ENCODE measurements at places on chromosomes 1 and 21.

DNA sequence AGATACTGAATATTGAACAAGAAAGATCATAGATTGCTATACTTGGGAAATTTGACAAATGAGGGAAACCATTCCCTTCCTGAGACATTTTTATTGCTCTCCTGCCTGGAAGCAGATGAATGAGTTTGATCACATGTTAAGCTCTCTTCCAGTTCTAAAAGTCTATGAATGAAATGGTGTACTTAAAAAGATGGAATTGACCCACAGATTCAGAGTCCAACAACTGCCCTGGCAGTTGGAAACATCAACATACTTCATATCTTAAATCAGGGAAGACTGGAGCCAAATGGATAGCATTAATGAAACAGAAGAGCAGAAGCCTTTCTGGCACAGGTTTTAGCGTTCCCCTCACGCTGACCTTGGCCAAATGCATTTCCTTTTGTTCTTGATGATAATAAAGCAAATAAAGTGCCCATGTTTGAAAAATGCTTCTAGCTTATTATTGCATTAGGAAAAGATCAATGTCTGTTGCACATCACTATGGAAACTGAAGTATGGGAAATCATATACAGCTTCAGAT is 142.6 kb downstream of the ESRRG start:
- DNase-seq: no peak

- no peak for DNase-seq
Observed at GRCh38 chr21:45162115-45162514, 87.7 kb downstream of the ADARB1 start.

GRCh38 chr1:188497020-188497419 is 1668.3 kb downstream of the PLA2G4A start:
- DNase-seq: no peak

DNA sequence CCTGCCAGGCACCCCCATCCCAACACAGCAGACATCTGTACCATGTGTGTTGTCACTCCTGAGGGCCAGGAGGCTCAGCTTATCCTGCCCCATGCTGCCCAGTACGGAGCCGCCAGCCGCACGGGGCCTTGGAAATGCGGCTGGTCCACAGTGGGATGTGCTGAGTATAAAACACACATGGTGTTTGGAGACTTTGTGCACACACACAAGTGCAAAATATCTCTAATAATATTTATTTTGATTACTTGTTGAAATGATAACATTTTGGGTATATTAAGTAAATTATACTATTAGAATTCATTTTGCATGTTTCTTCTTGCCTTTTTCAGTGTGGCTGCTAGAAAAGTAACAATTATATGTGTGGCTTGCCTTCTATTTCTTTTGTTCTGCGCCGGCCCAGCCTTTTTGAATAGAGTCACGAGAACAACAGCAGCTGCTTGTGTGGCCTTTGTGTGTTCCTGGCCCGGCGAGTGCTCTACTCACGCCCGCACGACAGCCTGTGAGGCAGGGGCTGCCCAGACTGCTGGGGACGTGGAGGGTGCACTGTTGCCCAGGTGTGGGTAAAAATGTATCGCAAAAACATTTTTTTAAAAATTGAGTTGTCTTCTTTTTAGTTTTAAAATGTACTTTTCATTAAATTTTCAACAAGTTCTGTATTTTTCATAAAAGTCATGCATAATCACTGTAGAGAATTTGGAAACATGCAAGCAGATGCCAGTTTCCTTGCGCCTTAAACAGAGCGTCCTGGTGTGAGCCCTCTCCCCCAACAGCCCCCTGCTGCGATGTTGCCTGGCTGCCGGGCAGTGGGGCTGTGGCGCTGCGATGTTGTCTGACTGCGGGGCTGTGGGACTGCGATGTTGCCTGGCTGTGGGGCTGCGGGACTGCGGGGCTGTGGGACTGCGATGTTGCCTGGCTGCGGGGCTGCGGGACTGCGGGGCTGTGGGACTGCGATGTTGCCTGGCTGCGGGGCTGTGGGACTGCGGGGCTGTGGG is 35.5 kb downstream of the COQ8A start:
- no peak for DNase-seq

GRCh38 chr21:15151385-15152103 is 86.7 kb upstream of the NRIP1 start:
- no peak for DNase-seq

DNA sequence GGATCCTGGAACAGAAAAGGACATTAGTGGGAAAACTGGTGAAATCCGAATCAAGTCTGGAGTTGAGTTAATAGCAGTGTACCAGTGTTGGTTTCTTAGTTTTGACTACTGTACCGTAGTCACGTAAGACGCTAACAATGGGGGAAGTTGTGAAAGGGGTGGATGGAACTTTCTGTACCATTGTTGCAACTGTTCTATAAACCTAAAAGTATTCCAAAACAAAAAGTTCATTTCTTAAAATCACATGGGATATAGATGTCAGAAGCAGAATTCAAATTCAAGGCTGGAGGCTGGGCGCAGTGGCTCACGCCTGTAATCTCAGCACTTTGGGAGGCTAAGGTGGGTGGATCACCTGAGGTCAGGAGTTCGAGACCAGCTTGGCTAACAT is 16.9 kb downstream of the ARHGEF19 start:
- no peak for DNase-seq

- DNase-seq: peak; percentile 88
Observed at GRCh38 chr1:203273206-203273868, 32.0 kb upstream of the BTG2 start.

DNA sequence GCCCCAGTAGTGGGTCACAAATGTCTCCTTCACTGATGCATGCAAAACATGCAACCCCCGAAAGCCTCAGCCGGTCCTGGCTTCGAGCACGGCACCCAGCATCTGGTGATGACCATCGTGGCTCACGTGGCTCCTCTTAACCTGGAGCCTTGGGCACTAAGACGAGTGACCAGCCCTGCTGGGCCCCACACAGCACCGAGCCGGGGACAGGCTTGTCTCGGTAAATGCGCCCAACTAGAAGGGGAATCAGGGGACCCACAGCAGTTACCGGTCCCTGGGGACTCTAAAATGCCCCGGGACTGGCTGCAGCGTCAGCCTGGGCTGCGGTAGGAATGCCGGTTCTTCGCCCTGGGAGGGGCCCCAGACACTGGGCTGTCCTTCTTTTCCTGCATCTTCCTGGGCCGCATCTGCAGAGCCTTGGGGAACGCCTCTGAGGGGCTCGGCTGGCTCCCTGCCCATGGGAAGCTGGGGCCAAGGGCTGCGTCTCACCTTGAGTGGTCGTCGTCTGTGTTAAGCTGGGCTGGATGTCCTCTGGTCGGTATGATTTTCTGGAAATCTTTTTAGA is 13.1 kb upstream of the TTC34 start:
- no peak for DNase-seq

DNA sequence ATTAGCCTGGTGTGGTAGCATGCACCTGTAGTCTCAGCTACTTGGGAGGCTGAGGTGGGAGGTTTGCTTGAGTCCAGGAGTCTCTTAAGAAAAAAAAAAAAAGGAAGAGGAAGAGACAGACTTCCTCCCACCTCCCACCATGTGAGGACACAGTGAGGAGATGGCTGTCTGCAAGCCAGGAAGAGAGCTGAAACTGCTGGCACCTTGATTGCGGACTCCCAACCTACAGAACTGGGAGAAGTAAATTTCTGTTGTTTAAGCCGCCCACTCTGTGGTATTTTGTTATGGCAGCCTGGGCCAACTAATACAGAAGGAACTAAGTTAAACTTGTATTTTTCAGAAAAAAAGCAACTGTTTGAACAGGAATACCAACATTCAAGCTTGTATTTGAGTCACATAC is 21.7 kb downstream of the DOP1B start:
- no peak for DNase-seq

DNA sequence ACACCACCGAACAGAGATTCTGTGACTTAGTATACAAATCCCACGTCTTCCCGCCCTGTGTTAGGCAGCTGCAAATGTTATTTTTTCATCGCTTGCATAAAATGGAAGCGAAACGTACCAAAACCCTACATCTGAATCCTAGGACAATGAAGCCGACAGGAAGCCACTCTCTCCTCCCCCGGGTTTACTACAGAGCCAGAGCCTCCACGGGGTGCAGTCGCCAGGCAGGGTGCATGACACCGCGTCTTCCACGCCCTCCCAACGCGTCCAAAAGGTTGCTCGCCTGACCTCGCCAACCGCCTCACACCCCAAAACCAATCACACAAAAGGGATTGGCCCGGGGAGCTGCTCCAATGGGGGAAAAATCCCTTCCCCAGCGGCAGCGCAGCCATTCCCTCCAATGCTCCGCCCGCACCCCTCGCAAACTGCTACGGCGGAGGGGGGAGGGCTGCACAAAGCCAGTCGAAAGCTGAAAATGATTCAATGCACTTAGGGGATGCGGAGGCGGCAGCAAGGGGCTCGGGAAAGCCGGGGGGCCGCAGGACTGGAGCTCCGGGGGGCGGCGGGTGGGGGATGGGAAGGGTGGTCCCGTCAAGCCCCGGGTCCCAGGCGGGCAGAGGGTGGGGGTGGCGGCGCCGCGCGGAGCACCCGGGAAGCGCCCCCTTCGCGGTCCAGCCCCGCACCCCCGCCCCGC is 701 bp downstream of the CEP170 start:
- DNase-seq: peak; percentile 42

DNA sequence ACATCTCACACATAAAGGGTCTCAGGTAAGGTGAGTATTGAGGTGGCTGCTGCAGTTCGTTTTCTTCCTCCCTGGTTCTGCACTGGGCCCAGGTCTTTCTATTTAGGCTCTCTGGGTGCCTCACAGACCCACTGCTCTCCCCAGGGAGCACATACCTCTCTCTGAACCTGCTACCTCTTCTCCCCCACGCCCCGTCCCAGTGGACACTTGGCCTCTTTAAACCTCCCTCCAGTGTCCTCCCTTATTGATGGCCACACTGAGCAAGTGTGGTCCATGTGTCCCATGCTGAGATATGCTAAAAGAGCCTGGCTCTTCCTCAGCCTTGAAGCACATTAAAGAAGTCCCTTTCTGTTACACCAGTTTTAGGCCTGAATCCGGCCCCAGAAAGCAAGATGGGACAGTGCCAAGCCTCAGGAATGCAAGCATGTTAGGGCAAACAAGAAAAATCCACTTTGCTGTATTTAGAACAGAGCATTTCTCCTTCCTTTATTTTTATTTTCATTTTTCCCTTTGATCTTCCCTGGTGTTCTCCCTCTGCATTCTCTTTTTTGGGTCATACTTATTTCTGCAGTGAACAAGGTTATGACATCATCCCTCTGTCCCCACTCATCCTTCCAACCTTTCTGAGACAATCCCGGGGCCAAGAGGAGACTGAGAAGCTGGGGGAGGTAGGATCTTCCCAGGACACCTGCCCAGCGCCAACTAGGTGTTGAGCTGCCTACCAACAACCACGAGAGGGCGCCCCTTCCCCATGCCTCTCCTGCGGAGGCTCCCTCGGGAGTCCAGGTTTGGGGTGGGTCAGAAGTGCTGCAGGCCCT is 5.0 kb upstream of the CHI3L2 start:
- peak; percentile 55 for DNase-seq

- no peak for DNase-seq
Observed at GRCh38 chr1:19209439-19209989, 552 bp downstream of the UBR4 start.

DNA sequence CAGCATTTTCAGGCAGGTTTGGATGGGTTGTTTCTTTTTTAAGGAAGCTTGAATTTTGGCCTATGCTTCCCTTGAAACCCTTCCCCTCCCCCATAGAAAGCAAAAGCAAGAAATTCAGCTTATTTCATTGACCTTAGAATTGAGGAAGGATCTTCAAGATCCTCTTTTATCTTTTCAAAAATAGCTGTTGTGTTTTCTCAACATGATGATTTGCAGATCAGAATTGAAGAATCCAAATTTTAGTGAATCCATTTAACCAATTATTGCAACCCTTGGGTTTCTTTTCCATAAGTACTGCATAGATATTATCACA is 73.7 kb downstream of the LRRC8C start:
- DNase-seq: no peak

DNA sequence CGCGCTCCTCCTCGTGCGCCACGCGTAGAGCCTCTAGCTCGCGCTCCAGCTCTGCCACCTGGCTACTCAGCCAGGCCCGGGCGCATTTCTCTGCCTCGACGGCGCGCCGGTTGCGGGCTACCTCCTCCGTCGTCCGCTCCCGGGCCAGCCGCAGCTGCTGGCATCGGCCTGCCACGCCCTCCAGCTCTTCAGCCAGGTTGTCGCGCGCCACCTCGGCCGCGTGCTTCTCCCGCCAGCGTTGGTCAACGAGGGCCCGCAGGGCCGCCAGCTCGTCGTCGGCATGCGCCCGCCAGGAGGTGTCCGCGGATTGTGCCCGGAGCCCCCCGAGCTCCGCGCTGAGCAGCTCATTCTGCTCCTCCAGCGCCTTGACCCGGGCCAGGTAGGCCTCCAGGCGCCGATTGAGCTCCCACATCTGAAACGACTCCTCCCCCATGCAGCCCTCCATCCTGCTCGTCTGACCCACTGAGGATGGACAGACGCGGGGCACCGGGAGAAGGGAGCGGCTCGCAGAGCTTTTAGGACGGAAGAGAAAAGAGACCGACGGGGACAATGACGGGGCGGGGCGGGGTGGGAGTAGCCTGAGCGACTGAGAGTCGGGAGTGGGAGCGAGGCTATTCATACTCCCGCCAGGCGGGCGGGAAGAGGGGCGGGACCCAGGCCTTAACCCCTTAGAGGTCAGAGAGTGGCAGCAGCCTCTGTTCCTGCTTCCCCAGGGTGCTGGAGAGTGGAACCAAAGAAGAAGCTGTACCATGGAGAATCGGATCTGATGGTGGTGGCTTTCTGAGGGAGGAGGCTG is at the start of gene NES:
NES (minus strand) TSS at position 588 of the 796 bp plus-strand sequence; CDS start at position 445, 143 bp downstream.
- no peak for DNase-seq

GRCh38 chr1:53986458-53986857 is 31.5 kb downstream of the LDLRAD1 start:
- no peak for DNase-seq

GRCh38 chr1:63730211-63730610 is 43.6 kb upstream of the ROR1 start:
- DNase-seq: no peak

- DNase-seq: no peak
Observed at GRCh38 chr1:205593967-205594366, 37.8 kb downstream of the ELK4 start.

- DNase-seq: peak; percentile 61
Observed at GRCh38 chr1:206461602-206462455, 8.4 kb upstream of the IKBKE start.

GRCh38 chr1:15328351-15329103 is 81.2 kb upstream of the EFHD2 start:
- no peak for DNase-seq

DNA sequence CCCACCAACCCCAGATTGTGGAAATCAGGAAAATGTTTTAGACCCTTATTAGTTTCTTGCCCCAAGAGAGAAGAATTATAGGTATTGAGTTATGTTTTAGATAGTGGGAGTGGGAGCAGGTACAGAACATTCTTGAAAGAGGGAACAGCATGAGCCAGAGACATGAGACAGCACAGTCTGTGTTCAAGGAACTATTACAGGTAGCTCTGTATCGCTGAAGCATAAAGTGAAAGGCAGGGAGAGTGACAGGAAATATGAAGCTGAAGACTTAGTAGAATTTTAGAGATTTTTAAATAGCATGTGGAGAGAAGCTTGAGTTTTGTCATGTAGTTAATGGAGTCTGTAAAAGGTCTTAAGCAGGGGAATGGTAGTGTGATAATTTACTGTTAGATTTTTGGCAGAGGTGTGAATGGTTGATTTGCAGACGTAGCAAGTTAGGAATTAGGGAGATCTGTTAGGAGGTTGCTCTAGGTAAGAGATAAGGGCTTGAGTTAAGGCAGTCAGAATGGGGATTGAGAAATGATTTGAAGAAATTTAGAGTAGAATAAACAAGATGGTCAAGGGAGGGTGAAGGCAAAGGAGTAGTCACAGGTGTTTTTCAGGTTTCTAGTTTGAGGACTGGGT is 11.6 kb downstream of the SUCO start:
- no peak for DNase-seq
